ENCODE measurements at places on chromosomes 12 and 14.

- no peak for DNase-seq
Observed at GRCh38 chr14:99721792-99722516, 37.9 kb downstream of the CYP46A1 start.

DNA sequence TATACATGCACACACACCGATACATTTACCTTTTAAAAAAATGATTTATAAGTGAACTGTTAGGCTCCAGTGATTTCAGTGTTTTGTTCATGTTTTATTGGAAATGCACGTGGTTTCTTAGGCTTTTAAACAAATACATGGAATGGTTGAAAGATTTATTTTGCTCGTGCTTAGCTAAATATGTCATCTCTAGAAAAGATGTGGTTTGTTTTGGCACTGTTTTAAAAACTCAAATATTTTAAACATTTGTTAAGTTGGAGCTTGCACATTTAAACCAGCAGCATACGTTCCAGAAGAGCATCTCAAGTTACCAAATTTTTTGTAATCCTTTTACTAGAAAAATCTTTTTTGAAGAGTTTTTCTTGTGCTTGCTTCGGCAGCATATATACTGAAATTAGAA, 44.5 kb downstream of the FOXA1 start:
- peak; percentile 6 for DNase-seq

GRCh38 chr12:50016501-50017475, 8.5 kb downstream of the RACGAP1 start:
- DNase-seq: peak; percentile 79

DNA sequence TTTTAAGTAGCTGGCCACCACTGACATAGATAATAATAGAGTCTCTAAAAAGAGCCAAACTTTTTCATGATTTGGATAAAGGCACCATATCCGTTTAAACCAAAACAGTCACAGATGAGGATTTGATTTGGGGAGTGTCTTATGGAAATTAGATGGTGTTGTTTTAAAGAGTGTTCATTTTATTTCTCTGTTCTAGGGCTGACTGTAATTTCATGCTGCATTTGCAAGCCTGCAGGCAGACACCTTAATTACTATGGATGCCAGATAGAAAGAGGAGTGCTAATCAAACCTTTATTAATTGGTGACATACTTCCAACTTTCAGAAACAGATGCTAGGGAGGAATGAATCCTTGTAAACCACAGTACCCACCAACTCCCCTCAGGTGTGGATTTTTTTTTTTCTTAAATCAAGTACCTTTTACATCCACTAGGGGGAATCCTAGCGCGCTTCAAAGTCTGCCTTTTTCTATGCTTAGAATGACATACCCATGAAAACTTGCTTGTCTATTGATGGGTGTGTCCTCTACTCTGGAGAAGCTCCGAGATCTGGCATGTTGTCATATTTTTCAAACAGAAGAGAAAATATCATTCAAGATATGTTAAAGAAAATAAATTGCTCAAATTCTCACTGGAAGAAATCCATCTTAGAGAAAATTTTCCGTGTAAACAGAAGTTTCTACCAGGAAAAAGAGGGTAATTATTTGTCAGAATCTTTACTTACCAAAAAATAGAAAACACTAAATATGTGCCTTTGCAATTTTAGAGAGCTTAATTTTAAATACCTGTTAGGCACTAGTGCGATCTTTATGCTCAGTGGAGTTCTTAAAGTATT, 14.2 kb upstream of the PLXNC1 start:
- DNase-seq: peak; percentile 76

DNA sequence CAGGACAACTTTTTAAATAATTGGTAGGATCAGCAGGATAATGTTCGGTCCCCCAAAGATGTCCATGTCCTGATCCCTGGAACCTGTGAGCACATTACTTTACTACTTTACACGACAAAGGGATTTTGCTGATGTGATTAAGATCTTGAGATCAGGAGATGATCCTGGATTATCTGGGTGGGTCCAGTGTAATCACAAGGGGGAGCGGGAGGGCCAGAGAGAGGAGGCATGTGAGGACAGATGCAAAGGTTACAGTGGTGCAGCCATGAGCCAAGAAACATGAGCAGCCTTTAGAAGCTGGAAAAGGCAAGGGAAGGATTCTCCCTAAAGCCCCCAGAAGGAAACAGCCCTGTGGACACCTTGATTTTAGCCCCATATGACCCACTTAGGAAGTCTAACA, 33.1 kb downstream of the KCNK10 start:
- DNase-seq: no peak

GRCh38 chr12:86748894-86749293, 492.7 kb upstream of the MGAT4C start:
- no peak for DNase-seq

DNA sequence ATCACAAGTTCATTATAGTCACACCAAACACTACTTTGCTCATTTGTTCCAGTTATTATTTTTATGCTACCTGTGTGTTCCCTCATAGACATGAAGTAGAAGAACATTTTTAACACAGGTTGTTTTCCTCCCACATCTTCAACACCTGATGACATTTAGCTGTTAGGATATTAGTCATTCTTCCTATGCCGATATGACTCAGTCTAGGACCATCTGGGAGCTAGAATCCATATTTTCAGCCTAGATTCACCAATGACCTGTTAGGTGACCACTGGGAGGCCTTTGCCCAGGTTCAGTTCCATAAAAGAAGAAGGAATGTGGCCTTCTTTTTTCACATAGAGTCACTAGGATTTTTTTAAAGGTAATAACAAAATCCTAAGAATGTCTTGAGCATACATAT, 222.8 kb downstream of the C12orf42 start:
- no peak for DNase-seq

DNA sequence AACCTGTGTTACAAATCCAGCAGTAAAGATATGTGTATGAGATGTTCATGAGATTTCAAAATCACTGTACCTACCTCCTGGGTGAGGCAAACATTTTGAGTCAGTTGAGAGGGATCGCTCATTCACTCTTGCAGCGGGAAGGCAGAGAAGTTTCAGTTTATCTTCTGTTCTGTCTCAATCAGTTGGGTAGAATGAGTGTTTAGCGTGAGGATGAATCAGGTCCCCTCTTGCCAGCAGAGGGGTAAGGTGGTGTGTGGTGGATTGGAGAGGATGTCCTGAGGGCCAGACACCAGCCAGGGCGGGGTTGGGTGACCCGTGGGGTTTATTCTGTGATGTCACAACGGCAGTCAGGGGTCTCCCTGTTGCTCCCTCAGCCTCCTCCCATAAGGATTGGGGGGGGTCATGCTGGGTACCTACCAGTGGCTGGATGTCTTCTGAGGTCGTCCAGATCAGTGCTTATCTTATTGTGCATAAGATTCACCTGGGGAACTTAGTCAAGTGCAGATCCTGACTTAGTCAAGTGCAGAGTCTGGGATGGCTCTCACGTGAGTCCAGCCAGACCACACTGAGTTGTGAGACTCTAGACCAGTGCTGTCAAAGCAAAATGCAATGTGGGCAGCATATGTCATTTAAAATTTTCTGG, at the start of gene GSG1:
TSS of gene GSG1 (minus strand) at position 277 of the 643 bp plus-strand sequence. CDS start at position 122, 155 bp downstream.
- DNase-seq: peak; percentile 44

DNA sequence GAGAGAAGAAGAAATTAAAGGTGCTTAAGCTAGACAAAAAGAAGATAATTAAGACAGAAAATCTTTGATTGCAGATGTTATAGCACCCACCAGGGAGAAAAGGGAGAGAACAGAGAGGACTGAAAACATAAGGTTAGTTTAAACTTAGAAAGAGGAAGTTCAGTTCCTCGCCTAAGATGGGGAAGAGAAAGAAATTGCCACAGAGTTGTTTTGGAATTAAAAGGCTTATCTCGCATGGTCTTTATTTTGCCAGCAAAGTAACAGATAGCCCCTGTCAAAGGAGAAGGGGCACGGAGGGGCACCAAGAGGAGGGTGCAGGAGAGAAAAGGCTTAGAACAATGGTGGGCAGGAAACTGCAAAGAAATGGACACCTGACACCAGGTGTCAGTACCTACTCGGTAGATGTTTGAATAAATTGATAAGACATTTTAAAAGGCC, 17.8 kb upstream of the OXA1L start:
- no peak for DNase-seq

DNA sequence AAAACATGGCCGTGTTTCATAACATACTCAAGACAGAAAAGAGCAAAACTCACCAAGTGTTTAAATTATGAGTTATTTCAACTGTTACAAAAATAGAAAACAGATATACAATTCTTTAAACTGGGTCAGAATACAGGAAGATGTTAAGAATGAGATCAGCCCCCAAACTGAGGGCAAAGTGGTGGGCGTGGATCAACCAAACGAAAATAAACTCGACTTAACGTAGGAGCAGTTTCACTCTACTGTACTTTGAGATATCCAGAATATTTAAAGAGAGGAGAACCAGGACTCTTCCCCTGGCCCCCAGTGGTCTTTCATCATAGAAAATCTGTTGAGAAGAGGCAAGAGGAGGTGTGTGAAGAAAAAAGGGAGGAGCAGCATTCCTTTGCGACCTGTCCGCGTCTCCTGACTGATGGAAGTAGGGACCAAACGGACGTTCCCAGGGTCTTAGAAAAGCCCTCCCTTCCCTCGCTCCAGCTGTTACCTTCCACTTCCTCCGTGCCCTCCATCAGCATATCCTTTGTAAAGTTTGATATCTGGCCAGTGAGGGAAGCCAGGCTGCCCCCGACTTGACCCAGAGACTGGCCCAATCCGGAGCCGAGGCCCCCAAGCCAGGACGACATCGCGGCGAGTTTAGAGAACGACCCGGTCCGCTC, 668 bp downstream of the TRIP11 start:
- peak; percentile 61 for DNase-seq

DNA sequence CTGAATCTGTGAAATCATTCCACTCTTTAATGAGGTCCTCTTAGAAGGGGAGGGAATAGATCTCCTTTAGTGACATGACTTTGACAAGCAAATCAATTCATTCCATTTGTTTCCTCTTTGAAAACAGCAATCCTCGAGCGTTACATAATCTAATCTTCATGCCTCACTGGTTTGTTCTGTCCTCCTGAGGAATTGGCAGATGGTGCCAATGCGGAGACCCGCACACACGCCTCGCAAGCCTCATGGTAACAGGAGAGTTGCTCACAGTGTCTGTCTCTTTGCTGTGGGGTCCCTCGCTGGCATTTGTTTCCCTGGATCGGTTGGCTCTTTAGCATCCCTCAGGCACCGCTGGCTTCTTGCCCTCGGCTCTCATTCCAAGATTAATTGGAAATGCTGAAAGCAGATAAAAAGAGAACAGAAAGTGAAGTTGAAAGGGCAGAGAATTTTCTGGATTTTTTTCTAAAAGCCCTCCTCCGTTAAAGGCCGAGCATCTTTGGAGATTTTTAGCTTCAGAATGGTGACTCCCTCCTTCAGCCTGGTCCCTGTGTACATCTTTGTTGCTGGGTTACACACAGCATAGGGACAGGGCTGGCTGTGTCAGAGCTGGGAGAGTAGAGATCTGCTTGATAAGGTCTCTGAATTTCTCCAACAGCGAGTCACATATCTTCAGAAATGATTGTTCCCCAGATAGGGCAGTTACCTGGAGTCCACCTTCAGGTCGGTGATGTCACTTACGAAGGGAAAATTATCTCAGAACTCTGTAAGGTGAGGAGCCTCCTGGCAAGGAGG, 10.1 kb upstream of the CABP1 start:
- no peak for DNase-seq

GRCh38 chr12:47825173-47825639, 5.5 kb upstream of the HDAC7 start:
- DNase-seq: no peak

- no peak for DNase-seq
Observed at GRCh38 chr14:22551605-22551997, 37.4 kb downstream of the DAD1 start.

Measured in AG20443 (cell line).